ENCODE measurements at places on chromosomes 2 and 18. TPM values are rescaled to one million over a fixed set of nuclear protein-coding genes. Genes with fewer than 3 reads are reported as not detected.

Gene NCK2
- 99.3 TPM for total RNA-seq

Gene GALNT14
- total RNA-seq = 12.4 TPM

Gene PXDN
- 29.2 TPM for total RNA-seq

Gene TTC31
- total RNA-seq = 6.8 TPM

Gene LYPD1
- under 0.01 TPM for total RNA-seq

Gene CNDP1
- not detected for total RNA-seq

Gene NEU4
- total RNA-seq = not detected

Gene CPO
- total RNA-seq = 0.13 TPM

Gene FBXO36
- 3.4 TPM for total RNA-seq

Gene KIF1A
- not detected for total RNA-seq

Gene AGAP1
- total RNA-seq = 17.9 TPM

Gene FSHR
- total RNA-seq = not detected

DNA sequence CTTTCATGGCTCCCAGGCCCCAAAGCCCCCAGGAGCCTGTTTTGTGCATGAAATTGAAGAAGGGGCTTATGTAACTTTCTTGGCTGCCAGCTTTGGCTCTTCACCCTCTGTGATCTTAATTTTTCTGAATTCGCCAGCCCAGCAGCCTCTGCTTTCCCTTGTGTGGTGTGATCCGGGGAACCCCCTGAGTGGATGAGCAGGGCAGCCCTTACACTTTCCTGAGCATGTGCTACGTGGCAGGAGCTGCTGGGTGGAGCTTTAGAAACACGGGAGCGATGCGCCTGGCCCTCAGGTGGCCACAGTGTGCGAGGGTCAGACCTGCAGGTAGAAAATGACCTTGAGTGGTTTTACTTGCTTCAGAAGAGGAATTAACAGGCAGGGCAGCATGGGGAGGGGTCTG is 76.4 kb upstream of the MCFD2 start:
- DNase-seq = no peak

GRCh38 chr2:14544247-14544646 is 88.3 kb upstream of the LRATD1 start:
- DNase-seq = no peak

- DNase-seq = no peak
These were observed 53.4 kb downstream of the TPGS2 start for GRCh38 chr18:36775396-36775795.

DNA sequence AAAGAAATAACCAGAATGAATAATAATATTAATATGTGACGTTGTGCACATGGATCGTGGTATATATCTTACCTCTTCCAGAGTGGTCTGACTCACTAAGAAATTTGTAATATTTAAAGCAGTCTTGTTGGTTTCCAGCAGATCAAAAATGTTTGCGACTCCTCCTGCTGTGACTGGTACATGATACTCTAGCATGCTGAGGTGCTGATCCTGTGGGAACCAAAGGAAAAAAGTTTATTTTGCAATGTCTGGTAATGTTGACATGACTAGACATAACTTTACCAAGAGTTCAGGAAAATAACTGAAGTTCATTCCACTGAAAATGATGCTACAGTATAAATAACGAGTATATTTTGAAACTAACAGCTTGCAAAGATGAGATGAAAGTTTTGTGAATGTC is 124.5 kb upstream of the BARD1 start:
- DNase-seq = no peak

DNA sequence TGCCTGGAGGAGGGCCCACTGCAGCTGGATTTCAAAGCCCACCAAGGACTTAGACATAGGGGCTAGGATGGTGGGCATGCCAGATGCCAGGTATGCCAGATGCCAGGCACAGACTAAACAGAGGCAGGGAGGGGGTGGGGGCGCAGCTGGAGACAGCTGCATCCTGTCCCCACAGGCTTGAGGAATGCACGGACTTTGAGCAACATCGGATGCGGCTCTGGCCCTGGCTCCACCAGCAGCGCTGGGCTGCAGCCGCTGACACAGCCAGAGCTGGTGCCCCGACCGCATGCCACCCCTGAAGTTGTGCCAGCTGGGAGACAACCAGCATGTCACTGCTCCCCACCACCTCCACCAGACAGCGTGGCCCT is 39.5 kb downstream of the AQP12A start:
- DNase-seq = no peak

- no peak for DNase-seq
These were observed 95.6 kb upstream of the CTDP1 start for GRCh38 chr18:79583984-79584401.

DNA sequence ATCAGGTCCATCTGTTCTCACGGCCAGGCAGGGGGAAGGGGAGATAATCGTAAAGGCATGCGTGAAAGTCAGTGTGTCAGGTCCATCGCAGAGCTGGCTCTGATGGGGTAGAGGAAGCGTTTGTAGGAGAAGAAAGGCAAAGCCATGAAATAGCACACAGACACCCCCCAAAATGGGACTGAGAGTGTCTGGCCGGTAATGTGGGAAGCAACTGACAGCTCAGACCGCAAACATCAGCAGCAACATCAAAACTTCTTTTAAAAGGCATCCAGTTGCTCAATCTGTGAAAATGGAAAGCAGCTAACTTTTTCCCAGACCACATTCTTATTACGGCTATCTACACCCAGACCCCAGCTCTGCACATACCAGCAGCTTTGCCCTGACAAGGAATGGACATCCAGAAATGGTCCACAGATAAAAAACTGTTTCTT is 232.6 kb downstream of the EN1 start:
- no peak for DNase-seq

DNA sequence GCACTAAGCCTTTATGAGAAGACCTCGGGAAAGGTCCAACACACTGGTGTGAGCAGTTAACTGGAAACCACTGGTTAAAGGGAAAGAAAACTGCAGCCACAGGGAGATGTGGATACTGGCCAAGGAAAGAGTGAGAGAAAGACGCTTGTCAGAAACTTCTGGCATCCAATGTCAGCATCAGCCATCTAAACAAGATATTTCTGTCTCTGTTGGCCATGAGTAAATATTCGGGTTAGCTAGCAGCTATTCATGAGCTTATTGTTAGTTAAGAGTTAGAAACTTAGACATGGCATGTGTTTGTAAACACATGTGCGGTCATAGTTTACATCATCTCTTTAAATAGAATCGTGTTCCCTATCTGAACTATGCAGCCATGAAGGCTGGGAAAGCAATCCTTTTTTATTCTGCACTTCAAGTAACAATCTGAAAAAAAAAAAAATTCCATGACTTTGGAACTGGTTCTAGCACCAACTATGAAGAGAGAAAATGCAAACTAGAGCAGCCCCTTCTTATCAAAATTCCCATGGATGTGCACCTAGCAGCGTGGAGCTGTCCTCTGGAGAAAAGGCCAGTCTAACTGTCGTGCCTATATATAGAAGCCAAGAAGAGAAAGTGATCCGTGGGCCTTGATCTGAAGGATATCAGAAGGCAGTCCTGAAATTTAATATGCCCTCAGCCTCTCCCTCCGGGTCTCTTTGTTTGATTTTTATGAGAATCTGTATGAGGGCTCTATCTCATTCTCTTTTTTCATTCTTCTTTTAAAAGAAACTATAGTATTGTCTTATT is 84.0 kb upstream of the RFX8 start:
- DNase-seq = peak; percentile 25

DNA sequence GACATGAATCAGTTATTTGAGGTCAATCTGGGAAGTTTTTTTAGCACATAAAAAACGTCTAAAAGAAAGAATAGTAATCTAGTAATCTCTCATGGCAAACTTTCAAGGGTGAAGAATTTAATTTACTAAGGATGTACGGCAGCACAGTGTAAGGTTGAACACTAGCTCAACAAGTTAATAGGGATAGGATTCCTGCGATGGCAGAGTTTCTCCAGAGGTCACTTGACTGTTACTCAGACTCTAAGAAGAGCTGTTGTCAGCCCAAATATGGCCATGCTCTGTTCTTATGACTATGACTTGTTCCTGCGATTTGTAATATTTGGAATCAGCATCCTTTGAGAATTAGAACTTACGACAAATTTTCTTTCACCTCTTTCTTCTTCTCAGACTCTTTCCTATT is 553.3 kb upstream of the TNP1 start:
- no peak for DNase-seq

DNA sequence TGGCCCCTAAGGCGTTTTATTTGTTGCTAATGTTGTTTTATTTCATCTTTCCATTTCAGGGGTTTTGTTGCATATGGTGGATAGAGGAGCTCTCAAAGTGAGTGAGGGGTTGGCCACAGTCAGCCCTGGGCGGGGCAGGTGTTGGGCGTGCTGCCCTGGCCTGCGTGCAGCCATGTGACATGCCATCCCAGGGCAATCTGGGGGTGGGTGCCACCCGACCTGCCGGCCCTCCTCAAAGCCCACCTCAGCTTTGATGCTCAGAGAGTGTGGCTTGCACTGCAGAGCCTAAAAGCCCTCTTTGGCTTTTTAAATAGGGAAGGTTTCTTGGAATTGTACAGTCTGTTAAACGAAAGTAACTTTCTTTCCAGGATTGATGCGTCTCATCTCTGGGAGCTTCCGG is 18.4 kb downstream of the TSHZ1 start:
- DNase-seq = no peak

DNA sequence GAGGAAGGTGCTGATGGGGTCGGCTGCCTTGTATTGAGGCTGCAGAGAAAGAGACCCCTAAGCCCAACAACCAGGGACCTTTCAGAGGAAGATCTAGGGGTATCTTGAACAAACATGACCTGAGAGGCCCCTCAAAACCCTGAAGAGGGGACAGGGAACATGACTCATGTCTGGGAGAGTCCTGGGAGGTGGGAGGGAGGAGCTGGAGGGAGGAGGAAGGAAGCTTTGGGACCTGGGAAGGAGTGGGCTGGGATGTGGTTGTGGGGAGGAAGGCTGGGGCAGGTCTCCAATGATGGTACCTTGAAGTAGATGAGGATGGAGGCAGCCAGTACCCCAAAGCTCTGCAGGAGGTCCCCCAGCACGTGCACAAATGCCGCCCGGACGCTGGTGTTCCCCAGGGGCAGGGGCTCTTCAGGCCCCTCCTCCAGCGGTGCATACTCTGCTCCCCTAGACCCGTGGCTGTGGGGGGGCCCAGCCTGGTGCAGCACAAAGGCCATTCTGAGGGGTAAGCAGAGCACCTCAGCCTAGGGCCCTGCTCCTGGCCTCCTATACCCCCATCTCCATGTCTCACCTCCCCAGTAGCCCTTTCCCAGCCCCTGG is 5.9 kb downstream of the SLC30A3 start:
- DNase-seq = no peak

DNA sequence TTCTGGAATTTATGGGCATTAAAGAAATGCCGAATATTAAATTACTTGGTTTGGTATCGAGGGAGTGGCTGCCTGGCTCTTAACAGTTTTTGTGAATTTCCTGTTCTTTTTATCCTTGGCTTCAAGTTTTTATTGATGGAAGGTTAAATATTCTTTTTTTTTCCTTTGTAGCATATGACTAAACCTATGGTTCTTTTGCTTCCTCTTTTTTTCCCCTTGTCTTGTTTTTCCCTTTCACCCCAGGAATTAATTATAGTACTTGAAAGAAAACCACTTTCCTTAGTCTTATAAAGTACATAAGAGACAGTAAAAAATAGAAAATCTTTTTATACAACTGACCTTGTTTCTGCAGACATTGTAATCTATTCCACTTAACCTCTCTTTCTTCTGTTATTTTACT is 42.4 kb downstream of the MGAT5 start:
- no peak for DNase-seq

DNA sequence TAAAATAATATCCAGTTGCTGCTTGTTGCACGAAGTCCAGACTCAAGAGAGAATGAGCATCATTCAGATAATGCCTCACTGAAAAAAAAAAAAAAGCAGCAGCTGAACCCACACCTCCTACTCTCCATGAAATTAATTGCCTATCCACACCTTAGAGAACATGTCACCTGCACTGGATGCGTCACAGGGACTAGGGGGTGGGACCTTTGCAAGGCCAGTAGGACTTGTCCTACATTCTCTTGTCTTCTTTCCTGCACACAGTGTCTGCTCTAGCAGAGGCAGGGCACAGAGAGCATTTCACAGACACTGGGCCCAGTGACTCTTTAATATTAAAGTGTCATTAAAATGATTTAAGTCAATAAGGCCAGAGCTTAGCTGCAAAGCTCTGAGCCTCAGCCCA is at the start of gene ABCA12:
TSS of gene ABCA12 (minus strand) at position 148 of the 400 bp plus-strand sequence. CDS start 418 bp downstream, outside the sequence.
- DNase-seq = peak; percentile 71

DNA sequence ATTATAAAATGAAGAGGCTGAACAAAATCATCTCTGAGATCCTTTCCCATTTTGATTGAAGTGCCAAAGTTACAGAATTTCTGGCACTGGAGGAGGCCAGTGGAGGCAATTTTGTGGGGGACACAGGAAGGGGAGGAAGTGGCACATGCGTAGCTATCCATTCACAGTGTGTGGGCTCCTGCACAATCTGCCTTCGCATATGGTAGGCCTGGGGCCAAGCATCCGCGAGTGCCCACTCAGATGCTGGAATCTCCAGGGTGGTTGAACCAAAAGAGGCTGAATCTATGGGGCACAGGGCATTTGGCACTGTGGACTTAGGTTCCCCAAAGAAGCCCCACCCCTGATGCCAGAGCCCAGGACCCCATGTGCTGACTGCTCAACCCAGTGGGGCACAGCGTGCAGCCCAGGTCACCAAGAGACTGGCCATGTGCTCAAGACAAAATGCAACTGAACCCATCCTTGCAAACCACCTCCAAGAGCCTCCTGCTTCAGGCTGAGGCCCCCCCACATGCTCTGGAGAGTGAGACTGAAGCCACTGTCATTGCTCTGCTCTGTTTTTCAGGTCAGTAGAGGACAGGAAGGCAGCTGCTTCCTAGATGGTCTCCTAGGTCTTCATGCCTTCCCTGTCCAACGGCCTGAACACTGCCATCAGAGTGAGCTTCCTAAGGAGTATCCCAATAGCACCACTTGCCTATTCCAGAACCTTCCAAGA is 28.5 kb downstream of the ST8SIA5 start:
- DNase-seq = no peak

DNA sequence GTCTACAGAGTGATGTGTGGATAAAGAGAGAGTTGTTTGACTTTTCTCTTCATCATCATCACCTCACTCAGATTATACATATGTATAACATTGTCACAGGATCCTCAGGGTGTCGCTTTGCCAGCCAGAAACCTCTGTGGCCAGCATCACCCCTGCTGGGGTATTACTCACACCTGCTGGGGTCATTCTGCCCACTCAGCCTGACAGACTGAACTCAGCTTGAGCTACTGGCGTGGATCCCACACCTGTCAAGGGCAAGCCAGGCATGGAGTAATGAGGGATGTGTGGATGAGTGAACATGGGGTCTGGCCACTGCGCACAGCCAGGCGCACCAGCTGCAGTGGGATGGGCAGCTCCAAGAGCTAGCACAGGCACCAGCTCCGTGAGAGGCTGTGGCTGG is 870.6 kb downstream of the CBLN2 start:
- no peak for DNase-seq

DNA sequence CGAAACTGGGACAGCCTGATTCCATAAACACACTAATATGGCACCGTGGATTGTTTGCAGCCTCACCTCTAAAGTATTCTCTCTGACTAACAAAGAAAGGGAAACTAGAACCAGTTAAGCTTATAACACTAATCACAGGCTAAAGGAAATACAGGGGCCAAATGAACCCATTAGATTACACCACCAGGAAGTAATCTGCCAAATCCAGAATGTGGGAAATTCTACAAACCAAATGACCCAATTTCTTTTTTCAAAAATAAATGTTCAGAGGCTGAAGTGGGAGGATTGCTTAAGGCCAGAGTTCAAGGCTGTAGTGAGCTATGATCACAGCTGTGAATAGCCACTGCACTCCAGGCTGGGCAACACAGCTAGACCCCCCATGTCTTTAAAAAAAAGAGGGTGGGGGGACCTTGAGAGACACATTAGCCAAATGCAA is 1.5 kb upstream of the MPPE1 start:
- DNase-seq = peak; percentile 83

Data from bronchial epithelial cell (primary cell).